ENCODE measurements at places on chromosomes 4 and X.

DNA sequence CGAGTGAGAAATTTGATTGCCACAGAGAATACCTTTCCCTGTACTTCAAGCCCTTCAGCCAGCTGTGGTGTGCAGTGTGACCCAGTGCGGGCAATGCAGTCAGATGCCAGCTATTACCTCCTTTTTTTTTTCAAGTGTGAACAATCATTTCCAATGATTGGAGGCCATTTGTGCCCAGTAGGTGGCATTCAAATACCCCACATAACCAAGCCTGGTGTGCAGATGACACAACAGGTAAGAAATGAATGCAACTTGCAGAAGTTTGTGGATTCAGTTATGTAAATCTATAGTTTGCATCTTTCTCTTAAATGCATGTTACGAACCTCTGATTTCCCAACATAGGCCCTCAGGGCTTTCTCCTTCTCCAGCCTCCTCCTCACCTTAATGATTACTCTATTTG, 98.0 kb downstream of the CLCN4 start:
- DNase-seq, result no peak

DNA sequence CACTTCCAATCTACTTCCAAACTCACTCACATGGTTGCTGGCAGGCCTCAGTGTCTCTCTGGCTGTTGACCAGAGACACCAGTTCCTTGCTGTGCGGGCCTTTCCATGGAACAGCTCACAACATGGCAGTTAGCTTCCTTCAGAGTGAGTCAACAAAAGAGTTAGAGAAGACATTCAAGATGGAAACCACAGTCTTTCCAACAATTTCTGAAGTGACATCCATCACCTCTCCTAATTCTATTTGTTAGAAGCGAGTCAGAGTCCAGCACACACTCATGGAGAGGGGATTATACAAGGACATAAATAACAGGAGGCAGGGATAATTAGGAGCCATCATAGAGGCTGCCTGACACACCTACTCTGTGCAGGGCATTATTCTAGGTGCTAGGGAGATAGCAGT, 62.5 kb upstream of the TMEM164 start:
- no peak for DNase-seq

- DNase-seq, result no peak
Measured at GRCh38 chr4:77126809-77127208, 30.2 kb upstream of the CCNG2 start.

GRCh38 chr4:142701017-142701416, 145.1 kb downstream of the INPP4B start:
- no peak for DNase-seq

DNA sequence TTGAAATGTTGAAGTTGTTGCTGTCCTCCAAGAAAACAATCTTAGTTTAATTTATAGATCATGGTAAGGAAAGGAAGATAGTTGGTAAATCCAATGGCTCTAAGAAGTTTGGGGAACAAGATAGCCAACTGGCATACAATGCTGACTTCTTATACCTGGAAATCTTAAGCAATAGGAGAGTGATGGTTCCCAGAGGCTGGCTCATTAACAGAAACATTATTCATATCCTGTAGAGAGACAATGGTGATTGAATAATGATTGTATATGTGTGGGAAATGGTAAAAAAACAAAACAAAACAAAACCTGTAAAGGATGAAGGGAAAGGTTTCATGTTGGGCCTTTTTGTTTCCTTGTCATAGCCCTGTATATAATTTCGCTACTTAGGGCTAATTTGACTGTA, 174.9 kb upstream of the CTSO start:
- no peak for DNase-seq

- no peak for DNase-seq
Measured at GRCh38 chrX:13489454-13489853, 79.9 kb upstream of the EGFL6 start.

GRCh38 chr4:155904331-155904730, 835 bp downstream of the TDO2 start:
- no peak for DNase-seq

- no peak for DNase-seq
Measured at GRCh38 chr4:161419822-161420221, 744.0 kb downstream of the FSTL5 start.

DNA sequence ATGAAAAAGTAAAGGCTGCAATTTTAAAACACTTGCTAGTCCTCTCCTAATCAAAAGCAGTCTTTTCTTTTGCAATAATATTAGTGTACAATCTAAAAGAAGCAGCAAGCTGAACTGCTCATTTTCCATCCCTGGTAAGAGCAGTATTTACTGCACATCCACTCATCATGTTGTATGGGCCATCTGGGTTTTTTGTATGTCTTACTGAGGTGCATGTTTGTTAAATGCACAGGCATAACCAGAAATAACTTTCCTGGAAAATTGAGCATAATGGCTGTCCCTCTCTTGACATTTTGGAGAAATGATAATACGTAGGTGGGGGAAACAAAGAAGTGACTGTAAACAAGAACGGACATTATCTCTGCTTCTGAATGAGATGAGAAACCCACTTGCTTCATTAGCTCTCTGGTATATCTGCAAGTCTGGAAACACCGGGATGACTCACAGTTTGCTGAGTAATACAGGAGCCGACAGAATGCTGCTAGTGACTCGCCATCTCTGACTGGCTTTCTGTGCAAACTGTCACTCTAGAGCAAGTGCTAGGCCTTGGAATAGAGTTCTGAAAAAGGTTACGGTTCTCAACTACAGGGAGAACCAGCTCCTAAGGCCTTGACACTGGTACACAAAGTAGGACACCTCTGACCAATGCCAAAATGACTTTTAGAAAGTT, 85.7 kb upstream of the MTM1 start:
- peak; percentile 63 for DNase-seq

DNA sequence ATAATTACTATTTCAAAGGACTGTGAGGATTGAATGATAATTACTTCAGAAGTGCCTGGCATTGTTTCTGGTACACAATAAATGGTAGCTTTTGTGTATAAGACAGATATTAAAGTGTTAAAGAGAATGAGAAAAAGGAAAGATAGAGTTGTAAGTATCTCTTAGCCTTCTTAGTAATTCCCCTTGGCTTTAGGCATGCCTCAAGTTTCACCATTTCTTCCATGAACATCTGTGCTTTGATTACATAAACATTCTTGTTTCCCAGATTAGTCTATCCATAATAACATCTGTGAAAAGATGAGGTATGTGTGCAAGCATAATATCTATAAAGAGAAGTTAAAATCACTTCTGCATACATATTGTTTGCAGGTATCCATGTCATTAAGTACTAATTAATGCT, 230.9 kb upstream of the TEX13A start:
- no peak for DNase-seq

DNA sequence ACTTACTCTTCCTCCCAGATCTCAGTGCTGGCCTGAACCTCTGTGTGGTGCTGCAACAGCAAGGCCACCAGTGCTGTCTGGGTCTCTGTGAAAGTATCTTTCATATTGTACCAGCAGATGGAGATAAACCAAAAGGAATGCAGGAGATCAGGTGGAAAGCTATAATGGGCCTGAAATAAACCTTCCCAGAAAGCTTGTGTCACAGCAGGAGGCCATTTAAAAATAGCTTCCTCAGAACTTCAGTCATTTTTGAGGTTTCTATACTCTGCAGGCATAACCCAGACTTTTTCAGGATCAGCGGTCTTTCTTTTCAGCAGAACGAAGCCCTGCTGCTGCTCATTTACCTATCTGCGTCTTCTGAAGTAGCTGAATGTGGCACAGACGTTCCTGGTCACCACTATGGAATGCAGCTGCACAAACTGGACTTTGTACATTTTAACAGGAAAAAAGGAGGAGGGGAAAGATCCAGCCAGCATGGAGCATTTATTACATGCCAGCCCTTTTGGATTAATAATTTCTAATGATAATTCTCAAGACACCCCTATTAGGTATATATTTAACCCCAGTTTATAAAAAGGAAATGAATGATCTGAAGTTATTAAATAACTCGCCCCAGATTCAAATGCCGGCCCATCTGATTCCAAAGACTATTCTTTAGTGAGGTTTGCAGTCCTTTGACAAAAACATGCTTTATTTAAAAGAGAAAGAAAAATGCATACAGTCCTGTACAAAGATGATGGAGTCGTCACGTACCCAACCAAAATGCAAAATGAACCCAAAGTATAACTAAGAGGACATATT, 119.7 kb downstream of the NFKB1 start:
- no peak for DNase-seq

GRCh38 chr4:31360786-31361185, 640.6 kb downstream of the PCDH7 start:
- no peak for DNase-seq

- no peak for DNase-seq
Measured at GRCh38 chr4:5066101-5066500, 14.8 kb downstream of the STK32B start.

- no peak for DNase-seq
Measured at GRCh38 chrX:69027181-69028005, 137.9 kb downstream of the PJA1 start.

- DNase-seq, result no peak
Measured at GRCh38 chr4:152572417-152573086, 36.7 kb upstream of the FBXW7 start.

DNA sequence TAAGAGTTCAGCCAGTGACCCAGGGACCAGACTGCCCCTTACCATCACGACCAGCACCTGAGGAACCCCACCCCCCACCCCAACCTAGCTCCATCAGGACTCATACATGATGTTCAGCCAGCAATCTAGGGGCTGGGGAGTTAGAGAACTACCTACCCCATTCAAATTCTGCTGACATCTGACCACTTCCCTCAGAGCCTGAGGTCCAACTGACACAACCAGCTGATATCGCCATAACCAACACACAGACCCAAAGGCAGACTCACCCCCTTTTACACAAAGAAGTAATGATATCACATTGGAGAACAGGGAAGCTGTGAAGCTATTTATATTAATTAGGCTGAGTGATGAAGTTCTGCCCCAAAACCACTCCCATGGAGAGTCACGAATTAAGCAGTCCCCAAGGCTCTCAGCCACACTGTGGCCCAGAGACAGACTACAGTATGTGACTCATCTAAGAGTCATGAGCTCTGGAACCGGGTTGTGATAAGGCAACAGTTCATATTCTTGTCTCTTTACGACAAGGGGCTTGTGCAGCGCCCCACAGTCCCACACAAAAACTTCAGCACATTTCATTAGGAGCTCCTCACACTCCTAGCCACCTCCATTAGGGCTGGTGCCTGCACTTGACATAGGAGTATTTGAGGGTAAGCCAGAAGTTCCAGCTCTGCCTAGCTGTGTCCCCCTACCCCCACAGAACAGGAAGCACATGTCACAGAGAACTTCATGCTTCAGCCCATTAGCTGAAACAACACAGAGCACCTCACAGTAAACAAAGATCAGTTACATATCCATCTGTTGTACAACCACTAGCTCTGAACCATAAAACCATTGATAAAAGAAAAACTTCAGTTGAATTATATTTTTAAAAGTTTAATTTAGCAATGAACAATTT, 184.7 kb upstream of the ZCCHC13 start:
- no peak for DNase-seq

- DNase-seq, result no peak
Measured at GRCh38 chr4:70678383-70678999, 9.8 kb upstream of the UTP3 start.

DNA sequence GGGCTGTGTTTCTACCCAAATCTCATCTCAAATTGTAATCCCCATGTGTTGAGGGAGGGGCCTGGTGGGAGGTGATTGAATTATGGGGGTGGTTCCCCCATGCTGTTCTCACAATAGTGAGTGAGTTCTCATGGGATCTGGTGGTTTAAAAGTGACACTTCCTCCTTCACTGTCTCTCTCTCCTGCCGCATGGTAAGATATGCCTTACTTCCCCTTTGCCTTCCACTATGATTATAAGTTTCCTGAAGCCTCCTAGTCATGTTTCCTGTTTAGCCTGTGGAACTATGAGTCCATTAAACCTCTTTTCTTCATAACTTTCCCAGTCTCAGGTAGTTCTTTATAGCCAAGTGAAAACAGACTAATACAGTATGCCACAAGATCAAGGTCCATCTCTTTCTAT, 70.0 kb upstream of the MSX1 start:
- no peak for DNase-seq

DNA sequence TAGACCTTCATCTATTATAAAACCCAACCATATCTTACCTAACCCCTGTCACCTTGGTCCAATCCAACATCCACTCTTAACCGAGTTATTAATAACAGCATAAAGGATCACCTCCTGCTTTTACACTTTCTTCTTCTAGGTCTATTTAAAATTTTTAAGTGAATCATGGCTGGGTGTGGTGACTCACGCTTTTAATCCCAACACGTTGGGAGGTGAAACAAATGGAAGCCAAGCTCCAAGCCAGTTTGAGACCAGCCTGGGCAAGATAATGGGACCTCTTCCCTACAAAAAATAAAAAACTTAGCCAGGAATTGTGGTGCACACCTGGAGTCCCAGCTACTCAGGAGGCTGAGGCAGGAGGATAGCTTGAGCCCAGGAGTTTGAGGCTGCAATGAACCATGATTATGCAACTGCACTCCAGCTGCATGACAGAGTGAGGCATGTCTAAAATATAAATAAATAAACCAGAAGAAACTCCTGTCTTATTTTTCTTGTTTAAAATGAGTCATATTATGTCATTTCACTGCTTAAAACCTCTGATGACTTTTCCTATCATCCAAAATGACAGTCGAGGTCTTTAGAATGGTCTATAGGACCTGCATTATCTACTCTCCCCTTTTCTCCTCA, 188.4 kb downstream of the GASK1B start:
- DNase-seq, result no peak

DNA sequence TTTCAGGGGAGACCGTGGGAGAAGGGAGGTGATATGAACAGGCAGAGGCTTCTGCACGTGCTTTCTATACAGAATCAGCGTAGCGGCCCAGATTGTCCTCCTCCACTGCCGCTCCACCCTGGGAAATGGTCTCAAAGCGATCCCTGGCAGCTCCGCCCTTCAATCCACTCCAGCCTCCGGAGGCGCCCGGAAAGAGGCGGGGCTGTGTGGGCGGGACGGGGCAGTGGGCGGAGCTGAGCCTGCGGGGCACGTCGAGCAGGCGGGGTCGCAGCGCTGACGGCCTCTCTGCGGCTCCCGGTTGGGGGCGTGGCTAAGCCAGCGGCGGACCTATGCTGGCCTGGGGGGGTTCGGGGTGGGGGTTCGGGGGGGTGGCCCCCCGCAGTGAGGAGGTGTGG, 210 bp upstream of the SMIM10L2A start:
- DNase-seq, result peak; percentile 88

DNA sequence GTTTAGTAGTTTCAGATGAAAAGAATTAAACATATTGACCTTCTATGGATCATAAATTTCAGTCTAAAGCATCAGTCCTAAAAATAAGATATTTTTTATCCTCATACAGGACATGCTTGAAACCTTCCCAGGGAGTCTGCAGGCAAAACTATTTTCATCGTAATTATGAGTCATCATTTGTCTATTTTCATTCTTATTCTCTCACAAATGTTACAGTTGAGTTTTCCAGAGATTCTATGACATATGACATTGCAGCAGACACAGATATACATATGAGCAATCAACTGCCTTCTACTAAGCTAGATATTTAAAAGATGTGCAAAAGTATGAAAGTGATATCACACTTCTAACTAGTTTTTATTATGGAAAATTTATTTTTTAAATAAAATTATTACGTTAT, 398.0 kb downstream of the MAGEB5 start:
- DNase-seq, result no peak

DNA sequence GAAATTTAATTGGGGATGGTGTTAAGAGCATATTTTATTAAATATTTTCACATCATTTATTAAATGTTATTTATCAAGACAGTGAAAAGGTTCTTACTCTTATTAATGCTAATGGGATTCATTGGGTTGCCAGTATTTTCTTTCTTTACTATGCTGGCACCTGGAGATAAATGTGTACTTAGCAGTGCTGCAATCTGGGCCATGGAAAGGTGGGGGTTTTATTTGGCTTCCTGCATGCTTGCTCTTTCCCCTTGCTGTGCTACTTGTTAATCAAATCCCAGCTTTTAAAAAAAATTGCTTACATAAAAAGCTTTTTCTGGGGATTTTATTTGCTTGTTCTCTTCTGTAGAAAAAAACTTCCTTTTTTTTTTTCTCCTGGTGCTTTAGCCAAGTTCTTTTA, 48.3 kb downstream of the ZAR1 start:
- DNase-seq, result no peak

All from activated naive CD4-positive, alpha-beta T cell treated with Interleukin-2 at 50 U/mL for 16 hours (primary cell).